Regular cardiac myocyte (primary cell): ENCODE measurements at places on chromosomes 2 and 18. TPM values are rescaled to one million over a fixed set of nuclear protein-coding genes. Genes with fewer than 3 reads are reported as not detected.

CD207 gene
- total RNA-seq = not detected in 2 replicates

DCDC2C gene
- not detected in 2 replicates for total RNA-seq

GNLY gene
- total RNA-seq = not detected in 2 replicates

TMEM247 gene
- total RNA-seq = not detected in 2 replicates

RMND5A gene
- total RNA-seq = 20.7 and 25.1 TPM in 2 replicates

GALR1 gene
- not detected in 2 replicates for total RNA-seq

OR6B2 gene
- not detected in 2 replicates for total RNA-seq

NT5DC4 gene
- total RNA-seq = not detected in 2 replicates

AQP12B gene
- not detected in 2 replicates for total RNA-seq

ITPRIPL1 gene
- 1.1 and 1.3 TPM in 2 replicates for total RNA-seq

ARHGAP15 gene
- total RNA-seq = not detected in 2 replicates

PAIP2B gene
- 0.58 and 1.1 TPM in 2 replicates for total RNA-seq

LINC00305 gene
- total RNA-seq = not detected in 2 replicates

CYP27C1 gene
- not detected in 2 replicates for total RNA-seq

DLGAP1 gene
- 1.7 and 5.4 TPM in 2 replicates for total RNA-seq
